ENCODE measurements at places on chromosomes 3 and 15.

GRCh38 chr3:153069598-153070510 lies 92.2 kb upstream of the RAP2B start:
- DNase-seq: no peak

DNA sequence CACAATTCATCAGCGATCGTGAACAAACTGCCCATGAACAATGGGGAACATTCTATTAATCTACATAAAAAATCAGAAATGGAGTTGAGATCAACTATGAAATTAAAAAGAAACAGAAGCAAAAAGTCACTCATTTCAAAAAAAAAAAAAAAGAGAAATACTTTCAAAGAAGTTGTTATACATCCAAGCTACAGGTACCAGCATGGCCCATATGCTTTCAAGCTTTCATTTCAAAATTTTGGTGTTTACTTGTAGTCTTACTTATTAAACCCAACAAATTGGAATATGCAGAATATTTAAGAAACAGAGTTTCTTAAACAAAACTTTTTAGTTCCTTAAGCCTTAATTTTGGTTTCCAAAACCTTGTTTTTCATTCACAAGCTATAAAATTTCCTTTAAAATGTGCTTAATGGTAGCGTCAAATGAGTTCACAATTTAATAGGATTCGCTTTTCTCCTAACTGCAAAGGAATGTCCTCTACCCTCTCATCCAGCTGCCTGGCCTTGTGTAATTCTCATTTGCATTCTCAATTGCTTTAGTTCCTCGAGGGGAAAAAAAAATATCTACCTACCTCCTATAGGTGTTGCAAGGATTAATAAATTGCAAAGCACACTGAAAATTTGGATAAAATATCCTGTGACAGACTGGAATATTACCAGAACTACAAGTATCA lies 565.2 kb downstream of the ROBO1 start:
- DNase-seq: no peak

GRCh38 chr3:116051586-116051985 lies 393.7 kb downstream of the LSAMP start:
- no peak for DNase-seq

DNA sequence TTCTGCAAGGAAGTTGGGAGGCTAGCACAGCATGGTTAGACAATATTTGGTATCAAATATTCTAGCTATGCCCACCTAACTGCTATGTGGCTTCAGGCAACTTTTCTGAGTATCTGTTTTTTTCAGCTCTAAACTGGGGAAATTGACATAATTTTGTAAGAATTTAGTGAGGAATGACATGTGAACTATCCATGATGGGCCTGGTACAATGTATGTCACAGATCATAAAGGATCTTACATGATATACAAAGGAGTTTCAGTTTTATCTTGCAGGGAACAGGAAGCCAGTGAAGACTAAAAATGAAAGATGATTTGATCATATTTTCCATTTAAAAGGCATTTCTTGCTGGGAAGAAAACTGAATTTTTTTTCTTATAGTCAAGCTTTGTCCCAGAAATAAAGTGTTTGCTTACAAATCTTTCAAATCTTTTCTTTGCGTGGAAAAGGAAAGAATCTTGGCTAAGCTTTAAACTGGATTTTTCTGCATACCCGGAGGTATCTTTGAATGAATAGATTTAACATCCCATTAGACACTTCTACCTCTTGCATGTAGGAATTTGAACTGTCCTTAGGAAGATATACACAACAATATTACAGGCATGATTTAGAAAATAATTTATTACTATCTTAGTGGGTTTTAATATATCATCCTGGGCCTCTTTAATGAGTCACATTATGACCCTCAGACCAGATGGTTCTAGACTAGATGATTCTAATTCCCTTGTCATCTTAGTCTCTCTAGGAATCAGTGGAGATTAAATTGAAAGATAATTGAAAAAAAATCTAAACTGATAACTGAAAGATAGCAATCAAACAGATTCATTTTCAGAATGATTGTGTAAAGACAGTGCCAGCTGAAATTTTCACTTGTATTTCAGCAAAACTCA lies 436.0 kb upstream of the THBS1 start:
- no peak for DNase-seq

DNA sequence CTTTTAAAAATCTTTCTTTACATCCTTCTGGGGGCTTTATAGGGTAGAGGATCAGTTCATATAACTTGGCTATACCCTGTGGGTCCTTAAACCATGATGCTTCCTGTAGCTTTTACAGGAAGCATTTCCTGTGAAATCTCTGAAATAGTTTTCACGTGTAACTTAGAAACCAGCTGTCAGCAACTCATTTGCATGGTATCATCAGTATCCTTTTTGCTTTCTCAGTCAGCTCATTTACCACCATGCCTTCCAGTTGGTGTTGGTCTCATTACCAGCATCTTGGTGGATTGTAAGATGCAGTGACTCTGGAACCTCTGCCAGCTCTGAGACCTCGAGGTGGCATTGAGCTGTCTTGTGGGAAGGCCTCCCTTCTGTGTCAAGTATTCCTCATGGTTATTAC lies 96.7 kb upstream of the MYZAP start:
- no peak for DNase-seq
